ENCODE measurements at places on chromosomes 13 and 19. TPM values are rescaled to one million over a fixed set of nuclear protein-coding genes. Genes with fewer than 3 reads are reported as not detected.
A peak's percentile ranks its signal among the peaks of the same experiment; 100 is the strongest.

The ZNF506 gene
- 12.3 TPM for total RNA-seq

The PROZ gene
- not detected for total RNA-seq

The ATP4A gene
- not detected for total RNA-seq

GRCh38 chr13:96994017-96994857 lies at the start of gene OXGR1:
OXGR1 (minus strand) TSS chr13:96994476; CDS start chr13:96987759, 6,717 bp downstream.
- peaks cover 9% of the 10 kb centered on the region for H3K27me3 ChIP-seq
- no peak for DNase-seq
- peak within 1 kb of the TSS; percentile 50 for H3K4me3 ChIP-seq
- H3K4me1 ChIP-seq = no peaks in the 10 kb centered on the region
- no peaks in the 10 kb centered on the region for H3K36me3 ChIP-seq

DNA sequence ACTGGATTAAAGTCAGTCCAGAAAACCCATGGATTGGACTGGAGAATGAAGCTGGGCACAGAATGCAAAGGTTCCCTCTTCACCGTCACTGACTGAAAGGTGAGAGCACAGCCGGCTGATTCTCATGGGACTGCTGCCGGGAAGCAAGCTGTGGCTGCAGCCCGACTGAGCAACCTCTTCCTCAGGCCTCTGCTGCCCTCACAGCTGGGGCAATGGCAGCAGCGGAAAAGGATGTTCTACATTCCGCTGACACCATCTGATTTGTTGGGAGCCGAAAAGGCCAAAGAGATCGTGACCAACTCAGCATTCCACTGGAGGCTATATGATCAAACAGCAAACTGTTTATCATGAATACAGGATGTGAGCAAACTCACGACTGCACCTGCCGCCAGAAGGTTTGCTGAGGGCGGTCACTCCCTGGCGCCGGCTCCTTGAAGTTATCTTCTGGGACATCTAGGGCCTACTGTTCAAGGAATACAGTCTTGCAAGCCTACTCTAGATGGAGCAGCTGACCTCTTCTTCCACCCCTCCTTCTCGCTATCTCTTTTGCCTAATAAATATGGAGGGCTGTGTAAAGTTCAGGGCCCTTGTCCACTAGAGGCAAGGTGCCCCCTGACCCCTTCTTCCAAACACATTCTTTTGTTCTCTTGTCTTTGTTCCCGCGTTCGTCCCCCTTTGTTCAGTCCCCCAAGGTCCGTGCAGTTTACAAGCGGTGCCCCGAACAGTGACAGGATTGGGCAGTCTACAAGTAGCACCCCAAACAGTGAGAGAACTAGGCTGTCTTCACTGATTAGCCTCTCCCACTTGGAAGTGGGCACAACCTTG lies 19.6 kb upstream of the SIGLEC6 start:
- DNase-seq = no peak
- no peaks in the 10 kb centered on the region for H3K36me3 ChIP-seq
- H3K4me3 ChIP-seq = no peak overlapping the region

DNA sequence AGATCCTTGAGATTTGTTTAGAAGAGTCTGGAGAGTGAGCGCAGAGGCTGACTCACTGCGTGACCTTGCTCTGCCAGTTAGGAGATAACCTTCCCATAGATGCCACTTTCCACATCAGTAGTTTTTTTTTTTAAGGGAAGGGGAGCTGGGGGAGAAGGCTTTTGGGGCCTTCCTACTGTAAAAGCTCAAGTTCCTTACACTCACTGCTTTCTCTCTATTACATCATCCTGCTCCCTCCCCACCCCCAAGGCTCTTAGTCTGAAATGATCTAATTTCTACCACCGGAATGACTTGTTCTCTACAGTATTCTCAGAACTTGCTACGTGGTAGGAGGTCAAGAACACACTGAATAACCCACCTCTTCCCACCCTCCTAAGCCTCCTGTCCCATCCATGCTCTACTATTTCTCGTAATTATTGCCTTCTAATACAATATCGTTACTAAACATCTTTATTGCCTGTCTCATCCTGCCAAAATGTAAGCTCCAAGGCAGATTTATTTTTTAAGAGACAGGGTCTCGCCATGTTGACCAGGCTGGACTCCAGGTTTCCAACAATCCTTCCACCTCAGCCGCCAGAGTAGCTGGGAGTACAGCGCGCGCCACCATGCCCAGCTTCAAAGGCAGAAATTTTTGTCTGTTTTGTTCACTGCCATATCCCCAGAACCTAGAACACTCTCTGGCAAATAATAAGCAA lies 1.2 kb downstream of the LONP1 start:
- peaks cover 18% of the 10 kb centered on the region for H3K4me1 ChIP-seq
- H3K4me3 ChIP-seq = peak overlapping the region; percentile 73
- no peaks in the 10 kb centered on the region for H3K36me3 ChIP-seq
- no peaks in the 10 kb centered on the region for H3K27me3 ChIP-seq

GRCh38 chr19:21092109-21092508 lies 10.1 kb downstream of the ZNF714 start:
- no peaks in the 10 kb centered on the region for H3K4me1 ChIP-seq
- no peak overlapping the region for H3K27ac ChIP-seq
- no peak overlapping the region for H3K4me3 ChIP-seq
- no peaks in the 10 kb centered on the region for H3K36me3 ChIP-seq

DNA sequence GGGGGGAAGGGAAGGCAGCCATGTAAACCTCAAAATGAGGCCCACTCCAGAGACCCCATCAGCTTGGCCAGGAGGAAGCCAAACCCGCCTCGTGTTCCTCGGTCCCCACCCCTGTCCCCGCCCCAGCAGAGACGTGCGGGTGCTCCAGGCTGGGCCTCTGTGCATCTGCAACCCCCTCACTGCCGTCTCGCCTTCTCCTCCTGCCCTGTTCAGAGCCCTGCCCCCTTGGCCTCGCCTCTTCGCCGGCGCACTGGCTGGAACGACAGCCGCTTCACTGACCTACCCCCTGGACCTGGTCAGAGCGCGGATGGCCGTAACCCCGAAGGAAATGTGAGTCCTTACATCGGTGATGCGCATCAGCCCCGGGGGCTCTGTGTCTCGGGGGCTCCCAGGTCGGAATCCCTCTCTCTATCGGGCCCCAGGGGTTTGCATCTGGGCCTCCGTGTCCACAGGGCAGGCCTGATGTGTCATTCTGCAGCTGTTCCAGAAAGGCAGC lies 32.2 kb downstream of the TMEM161A start:
- H3K4me3 ChIP-seq = no peak overlapping the region
- H3K4me1 ChIP-seq = peaks cover 11% of the 10 kb centered on the region
- no peak overlapping the region for H3K27ac ChIP-seq
- H3K36me3 ChIP-seq = peaks cover 24% of the 10 kb centered on the region
- DNase-seq = no peak

GRCh38 chr19:48059331-48059730 lies 15.5 kb upstream of the CABP5 start:
- H3K27me3 ChIP-seq = no peaks in the 10 kb centered on the region
- no peak overlapping the region for H3K27ac ChIP-seq
- H3K4me1 ChIP-seq = no peaks in the 10 kb centered on the region
- peaks cover 43% of the 10 kb centered on the region for H3K36me3 ChIP-seq
- H3K4me3 ChIP-seq = no peak overlapping the region

Data from gastrocnemius medialis (tissue), 4 donors.